Right lobe of liver (tissue), 6 donors: ENCODE measurements at places on chromosomes 3 and 15. TPM values are rescaled to one million over a fixed set of nuclear protein-coding genes. Genes with fewer than 3 reads are reported as not detected.

GPR160 gene
- total RNA-seq = 4.2 TPM

NDN gene
- 3.8 TPM for total RNA-seq

GRAMD2A gene
- total RNA-seq = not detected

CFAP91 gene
- total RNA-seq = 1.7 TPM

TMC3 gene
- not detected for total RNA-seq
